ENCODE measurements at places on chromosomes 12 and 14. TPM values are rescaled to one million over a fixed set of nuclear protein-coding genes. Genes with fewer than 3 reads are reported as not detected.

CKB gene
- 194 TPM for polyA plus RNA-seq

CLEC14A gene
- 18.3 TPM for polyA plus RNA-seq

KRT75 gene
- polyA plus RNA-seq: not detected

ZNF219 gene
- 39.3 TPM for polyA plus RNA-seq

PTPRB gene
- 19.5 TPM for polyA plus RNA-seq

DNA sequence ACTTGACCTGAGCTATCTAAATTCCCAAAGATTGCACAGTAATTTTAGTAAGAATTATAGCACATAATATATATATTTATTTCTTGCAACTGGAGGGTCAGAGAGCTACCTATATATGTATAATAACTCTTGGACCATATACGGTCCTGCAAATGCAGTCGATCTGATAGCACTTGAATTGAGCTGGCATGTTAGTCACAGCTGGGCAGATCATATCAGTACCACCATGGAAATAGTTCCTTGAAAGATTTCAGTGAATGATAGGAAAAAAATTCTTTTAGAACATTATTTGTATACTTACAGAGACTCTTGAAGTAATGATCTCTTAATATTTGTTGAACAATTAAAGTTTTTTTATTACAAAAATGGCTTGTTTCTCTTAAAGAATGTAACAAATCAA lies 94.5 kb upstream of the MON2 start:
- DNase-seq: no peak

DNA sequence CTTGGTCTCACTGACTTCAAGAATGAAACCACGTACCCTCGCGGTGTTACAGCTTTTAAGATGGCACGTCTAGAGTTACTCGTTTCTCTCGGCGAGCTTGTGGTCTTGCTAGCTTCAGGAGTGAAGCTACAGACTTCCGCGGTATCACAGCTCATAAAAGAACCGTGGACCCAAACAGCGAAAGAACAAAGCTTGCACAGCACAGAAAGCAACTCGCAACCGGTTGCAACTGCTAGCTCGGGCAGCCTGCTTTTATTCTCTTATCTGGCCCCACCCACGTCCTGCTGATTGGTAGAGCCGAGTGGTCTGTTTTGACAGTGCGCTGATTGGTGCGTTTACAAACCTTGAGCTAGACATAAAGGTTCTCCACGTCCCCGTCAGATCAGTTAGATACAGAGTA lies 4.2 kb upstream of the CLEC4C start:
- DNase-seq: no peak

Data from renal pelvis (tissue), 12 donors.